ENCODE measurements at places on chromosomes 4 and X. TPM values are rescaled to one million over a fixed set of nuclear protein-coding genes. Genes with fewer than 3 reads are reported as not detected.
A peak's percentile ranks its signal among the peaks of the same experiment; 100 is the strongest.

- no peak for DNase-seq
These were observed 182.8 kb upstream of the MAP3K15 start for GRCh38 chrX:19698122-19698521.

GRCh38 chr4:66565801-66566200, 895.5 kb upstream of the EPHA5 start:
- DNase-seq: no peak

GRCh38 chr4:153750197-153750817, 9.5 kb downstream of the RNF175 start:
- peak; percentile 91 for DNase-seq

GRCh38 chr4:54496412-54496811, 161.3 kb upstream of the KIT start:
- DNase-seq: peak; percentile 6

SCML2 gene
- 2.9 TPM for total RNA-seq

Data from stomach (tissue), 19 donors.